Kidney (tissue), 22 donors: ENCODE measurements at places on chromosomes 3 and 15.
A peak's percentile ranks its signal among the peaks of the same experiment; 100 is the strongest.

DNA sequence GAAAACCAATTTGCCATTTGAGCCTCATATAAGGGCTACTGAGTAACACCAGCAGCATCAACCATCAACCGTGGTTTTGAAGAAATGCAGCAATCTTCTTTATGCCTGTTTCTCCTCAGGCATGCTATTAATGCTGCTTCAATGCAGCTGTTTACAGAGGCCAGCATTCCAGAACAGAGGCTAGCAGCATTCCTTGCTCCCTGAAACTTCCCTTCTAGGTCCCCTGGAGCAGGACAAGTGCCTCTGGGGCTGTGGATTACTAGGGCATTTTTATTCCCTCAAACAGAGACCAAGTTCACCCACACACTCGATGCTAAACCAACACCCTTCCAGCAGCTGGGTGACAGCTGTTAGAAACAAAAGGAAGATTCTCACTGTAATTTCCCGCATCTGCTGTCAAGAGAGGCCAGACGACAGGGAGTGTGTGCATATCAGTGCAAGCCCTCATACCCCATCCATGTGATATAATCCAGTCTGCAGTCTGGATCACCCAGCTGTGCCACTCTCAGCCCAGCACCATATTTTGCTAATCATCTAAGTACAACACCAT lies 57.5 kb downstream of the HOMER2 start:
- no peak for DNase-seq

- peak; percentile 59 for DNase-seq
These were observed 589 bp downstream of the NEIL1 start for GRCh38 chr15:75347222-75348033.

DNA sequence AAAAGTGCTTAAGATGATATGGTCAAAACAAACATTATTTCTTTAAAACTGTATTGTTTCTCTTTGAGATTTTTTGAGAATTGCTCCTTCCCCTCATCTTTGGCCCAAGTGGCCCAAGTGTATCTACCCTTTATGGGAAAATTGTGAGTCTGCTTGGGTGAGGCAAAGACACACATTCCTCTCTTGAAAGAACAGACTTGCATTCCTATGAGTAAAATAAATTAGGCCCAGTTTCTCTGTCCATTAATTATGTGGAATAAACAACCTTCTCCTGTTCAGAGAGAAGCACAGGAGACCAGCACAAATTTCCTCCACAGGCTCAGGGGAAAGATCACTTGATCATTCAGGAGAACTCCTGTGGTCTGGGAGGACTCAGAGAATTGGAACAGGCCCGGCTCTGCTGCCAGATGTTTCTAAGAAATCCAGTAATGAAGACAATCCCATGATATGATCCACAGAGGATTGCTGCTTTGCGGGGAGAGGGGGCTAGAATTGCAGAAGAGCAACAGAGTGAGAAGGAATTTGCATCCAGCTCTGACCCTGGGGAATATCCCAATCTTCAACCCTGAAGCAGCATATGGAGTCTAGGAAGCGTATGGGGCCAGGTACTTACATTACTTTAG lies 53.8 kb upstream of the BOC start:
- no peak for DNase-seq

GRCh38 chr3:114384558-114384903 lies 90.7 kb downstream of the TIGIT start:
- DNase-seq: no peak

GRCh38 chr15:51403072-51403878 lies 61.8 kb downstream of the GLDN start:
- DNase-seq: no peak

DNA sequence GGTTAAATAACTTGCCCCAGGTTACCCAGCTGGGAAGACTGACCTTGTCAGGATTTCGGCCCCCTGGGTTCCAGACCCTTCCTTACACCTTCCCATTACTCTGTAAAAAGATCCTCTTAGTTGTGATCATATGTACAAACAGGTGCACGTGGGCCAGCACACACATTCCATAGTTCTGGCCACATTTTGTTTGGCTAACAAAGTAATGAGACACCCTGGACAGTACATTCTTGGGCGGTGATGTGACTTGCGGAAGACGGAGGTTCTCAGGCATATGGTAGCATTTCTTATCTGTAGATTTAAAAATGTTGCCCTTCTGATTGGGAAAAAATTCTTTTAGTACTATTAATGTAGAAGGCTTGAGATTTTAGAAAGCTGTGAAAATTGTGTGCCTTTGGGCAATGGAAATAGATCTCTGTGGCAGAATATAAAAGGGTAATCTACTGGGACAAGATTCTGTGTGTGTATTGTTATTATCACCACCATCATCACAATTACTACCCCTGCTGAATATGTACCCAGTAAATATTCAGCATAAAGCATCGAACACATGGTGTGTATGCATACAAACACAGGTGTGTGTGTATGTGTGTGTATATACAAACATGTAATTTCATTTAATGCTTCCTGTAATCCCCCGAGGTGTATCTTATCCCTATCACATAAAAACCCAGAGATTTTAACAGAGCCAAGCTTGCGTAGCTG lies 205.4 kb upstream of the UBE2E1 start:
- DNase-seq: peak; percentile 57

DNA sequence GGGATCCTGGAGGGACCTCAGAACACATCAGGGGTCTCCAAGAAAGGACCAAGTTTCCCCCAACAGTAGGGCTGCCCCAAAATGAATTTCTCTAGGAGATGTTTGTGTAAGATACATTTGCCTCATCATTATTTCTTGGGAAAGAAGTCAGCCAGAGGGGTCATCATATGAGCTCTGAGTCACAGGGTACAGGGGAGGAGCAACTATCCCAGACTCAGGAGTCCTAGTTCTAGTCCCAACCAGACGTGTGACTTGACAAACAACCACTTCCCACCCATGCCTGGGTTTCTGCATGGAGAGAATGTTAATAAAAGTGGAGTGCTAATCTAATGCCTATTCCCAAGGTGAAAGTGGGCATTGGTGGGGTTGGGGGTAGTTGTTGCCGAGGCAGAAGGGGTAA lies 144.1 kb downstream of the ALDH1A2 start:
- no peak for DNase-seq

DNA sequence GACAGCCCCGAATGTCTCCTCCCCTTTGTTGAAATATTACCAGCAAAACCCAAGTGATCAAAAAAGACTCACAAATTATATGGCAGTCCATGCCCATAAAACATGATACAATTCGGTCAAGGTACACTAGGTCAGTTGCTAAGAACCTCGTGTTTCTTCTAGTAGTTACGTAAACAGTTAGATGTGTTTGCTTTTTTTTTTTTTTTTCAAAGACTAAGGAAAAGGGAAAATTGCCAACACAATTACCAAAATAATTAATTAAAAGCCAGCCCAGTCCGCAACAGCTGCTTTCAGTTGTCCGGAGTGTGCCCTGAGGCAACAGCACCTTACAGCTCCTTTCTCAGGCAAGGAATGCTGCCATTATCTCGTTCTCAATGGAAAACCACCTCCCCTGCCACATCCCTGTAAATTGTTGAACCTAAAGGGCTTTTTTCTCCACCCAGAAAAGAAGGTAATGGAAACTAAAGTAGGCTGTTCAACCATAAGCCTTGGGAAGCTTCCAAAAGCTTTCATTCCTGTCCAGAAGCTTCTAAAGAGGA lies 129.2 kb upstream of the TSC22D2 start:
- peak; percentile 57 for DNase-seq

GRCh38 chr3:53534676-53535400 lies 40.4 kb downstream of the CACNA1D start:
- peak; percentile 75 for DNase-seq

GRCh38 chr3:60696428-60697125 lies 554.7 kb downstream of the FHIT start:
- DNase-seq: no peak

DNA sequence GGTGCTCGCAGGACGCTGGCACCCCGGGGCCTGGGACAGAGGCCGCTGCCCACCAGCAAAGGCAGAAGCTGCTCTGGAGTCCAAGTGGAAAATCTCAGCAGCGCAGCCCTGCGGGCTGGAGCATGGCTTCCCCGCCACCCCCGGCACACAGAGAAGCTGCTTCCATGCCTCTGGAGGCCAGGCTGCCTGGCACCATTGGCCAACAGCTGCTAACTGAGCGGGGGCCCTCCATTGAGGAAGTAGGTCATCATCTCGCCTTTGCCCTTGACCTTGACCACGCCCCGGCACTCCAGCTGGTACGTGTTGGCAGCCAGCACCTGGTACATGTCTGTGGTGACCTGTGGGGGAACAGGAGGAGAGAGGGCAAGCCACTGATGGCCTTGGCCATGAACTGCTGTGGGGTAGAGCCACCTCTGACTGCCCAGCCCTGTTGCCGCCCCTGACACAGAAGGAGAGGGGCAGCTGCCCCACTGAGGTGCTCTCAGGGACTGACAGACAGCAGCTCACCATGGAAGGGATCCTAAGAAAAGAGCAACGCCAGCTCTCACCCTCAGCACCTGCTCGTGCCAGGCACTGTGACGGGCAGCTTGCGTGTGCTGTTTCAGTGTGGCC lies 82.8 kb downstream of the SEC22A start:
- DNase-seq: no peak

- no peak for DNase-seq
These were observed 80.0 kb upstream of the MRPS22 start for GRCh38 chr3:139263798-139264197.

DNA sequence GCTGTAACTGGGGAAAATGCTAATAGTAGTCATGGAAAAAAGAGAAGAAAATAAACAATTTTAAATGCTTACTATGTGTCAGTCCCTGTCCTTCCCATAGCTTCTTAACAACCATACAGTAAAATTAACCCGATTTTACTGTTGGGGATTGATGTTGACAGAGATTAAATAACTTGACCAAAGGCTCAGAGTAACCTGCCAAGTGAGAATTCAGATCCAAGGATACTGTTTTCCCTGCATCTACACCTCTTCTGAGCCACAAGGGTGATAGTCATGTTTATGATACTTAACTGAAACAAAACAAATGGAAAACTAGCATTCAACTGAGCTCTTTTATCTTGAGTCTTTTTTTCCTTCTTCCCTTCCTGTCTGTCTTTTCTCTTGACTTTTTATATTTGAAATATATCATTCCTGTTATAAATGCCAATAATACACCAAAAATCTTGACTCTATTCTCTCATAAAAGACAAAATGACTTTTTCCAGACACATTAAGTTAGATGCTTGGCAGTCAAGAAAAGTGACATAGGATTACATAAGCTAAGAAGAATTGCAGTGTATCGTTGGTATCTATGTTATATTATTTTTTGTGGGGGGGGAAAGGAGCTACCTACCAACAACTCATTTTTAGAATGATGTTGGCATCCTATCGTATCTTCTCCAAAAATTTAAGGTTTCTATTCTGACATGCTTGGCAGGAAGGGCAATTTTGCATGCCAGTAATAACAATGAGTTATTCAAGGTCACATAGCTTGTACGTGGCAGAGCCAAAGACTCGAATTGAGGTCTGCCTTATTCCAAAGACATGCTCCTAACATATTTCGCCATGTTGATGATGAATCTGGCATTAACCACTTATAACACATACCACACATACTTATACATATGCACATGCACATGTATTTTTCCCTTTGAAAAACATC lies 306.6 kb upstream of the KCNH8 start:
- DNase-seq: no peak

DNA sequence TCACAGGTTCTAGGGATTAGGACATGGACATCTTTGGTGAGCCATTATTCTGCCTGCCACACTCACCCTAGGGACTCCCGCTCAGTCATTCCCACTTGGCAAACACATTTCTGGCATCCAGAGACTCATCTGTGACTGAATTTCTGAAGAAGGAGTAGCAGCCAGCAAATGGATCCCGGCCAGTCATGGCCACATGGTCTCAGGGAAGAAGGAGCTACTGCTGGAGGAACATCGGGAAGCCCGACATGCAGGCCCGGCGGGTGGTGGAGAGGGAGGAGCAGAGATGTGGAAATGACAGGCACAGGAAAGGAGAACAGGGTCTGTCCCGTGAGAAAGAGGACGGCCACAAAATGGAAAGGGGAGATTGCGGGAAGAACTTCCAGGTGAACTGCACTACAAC lies 65.4 kb downstream of the SEMA5B start:
- DNase-seq: no peak

- DNase-seq: no peak
These were observed 322.3 kb downstream of the PLCL2 start for GRCh38 chr3:17207019-17207418.

DNA sequence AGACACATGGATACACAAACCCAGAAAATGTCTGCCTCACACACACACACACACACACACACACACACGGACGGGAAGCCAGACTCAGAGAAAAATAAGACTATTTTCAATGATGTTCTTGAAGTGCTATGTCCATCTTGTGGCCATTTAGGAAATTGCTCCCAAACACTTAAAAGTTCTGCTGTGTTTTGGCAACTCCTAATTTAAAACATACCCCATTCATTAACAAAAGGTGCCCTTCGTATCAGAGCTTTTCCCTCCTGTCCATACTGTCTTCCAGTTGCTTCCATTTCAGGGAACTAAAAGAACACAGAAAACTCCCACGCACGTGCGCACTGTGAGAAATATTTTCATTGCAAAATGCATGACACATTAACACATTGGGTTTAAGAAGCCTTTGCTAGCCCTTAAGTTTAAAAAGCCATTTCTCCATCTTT lies 44.6 kb downstream of the SLC12A1 start:
- DNase-seq: peak; percentile 88

GRCh38 chr15:74838137-74838516 lies 4.8 kb downstream of the ULK3 start:
- DNase-seq: no peak

- DNase-seq: peak; percentile 96
These were observed 50.6 kb downstream of the SLC6A6 start for GRCh38 chr3:14452740-14453710.

DNA sequence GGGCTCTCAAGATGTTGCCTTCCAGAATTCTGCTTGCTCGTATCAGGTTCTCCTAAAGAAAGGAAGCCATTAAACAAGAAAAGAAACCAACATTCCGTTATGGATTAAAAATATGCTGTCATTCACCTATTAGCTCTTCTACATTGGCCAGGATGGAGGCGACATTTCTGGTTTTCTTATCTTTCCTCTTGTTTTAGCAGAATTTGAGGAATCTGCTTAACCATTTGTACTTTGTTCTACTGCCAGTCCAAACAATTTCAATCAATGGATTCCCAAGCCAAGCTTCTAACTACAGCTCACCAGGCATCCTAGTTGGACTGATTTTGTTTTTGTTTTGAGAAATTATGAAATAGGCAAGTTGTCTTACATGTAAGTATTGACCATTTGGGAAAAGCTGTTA lies 164.6 kb upstream of the TSC22D2 start:
- no peak for DNase-seq

- DNase-seq: no peak
These were observed 19.2 kb upstream of the C15orf39 start for GRCh38 chr15:75182187-75183131.

DNA sequence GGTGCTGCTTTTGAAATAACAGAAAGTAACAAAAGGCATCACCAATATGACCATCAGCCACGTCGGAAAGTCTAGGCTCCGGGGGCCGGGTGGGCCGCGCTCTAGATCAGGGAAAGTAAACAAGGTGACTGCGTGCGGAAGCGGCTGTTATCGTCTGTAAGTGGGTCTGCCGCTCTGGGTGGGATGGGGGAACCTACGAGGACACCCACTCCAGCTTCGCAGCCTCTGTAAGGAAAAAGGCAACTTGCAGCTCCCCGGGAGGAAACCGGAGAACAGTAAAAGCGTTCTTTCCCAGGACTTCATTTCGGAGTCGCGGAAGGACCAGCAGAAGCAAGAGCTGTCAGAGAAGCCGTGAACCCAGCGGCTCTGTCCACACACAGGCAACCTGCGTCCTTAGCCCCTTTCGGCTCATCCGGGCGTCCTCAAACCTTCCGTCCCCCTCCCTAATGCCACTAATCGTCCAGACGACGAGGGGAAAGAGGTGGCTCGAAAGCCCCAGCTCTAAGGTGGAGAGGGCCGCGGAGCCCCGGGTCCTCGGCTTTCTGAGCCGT lies 461 bp downstream of the XRN1 start:
- peak; percentile 79 for DNase-seq
